CD4-positive, alpha-beta T cell treated with Interleukin-2 at 100 ng/mL for 4 hours (primary cell): ENCODE measurements at places on chromosomes 12 and 14.

DNA sequence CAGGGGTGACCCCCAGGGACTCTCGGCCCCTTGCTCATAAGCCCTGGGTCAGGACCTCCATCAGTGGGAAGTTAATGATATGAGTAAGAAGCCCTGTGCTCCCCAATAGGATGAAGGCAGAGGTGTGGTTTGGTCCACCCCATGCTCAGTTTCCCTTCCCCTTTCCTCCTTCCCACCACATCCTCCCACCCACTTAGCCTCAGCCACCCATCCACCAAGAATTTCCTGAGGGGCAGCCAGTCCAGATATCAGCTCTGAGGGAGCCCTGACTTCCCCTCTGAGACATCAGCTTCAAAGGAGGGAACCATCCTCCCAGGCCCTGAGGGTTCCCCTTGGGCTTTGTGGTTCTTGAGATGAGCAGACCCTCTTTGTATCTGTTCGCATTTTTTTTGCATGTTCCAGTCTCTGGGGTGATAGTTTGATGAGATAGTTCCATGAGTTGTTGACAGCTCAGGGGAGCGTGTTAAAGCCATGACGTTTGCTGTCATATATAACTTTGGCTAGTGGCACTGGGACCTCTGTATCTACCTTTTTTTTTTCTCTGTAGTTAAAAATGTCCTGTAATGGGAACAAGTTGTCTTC lies 71.2 kb downstream of the LGMN start:
- DNase-seq, result no peak

DNA sequence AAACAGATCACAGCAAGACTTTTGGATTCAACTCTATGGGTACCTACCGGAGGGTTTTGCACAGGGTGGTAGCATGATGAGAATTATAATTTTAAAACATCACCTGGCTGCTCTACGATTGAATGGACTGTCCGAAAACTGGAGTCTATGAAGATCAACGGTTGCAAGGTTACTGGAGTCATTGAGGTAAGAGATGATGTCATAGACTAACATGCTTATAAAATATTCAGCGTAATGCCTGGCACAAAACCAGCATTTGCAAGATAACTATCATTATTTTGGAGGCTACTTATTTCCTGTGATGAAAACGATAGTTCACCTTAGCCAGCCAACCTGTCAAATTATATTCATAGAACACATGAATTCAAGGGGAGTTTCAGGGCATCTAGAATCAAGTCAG lies 580.6 kb upstream of the TBX3 start:
- DNase-seq, result no peak

DNA sequence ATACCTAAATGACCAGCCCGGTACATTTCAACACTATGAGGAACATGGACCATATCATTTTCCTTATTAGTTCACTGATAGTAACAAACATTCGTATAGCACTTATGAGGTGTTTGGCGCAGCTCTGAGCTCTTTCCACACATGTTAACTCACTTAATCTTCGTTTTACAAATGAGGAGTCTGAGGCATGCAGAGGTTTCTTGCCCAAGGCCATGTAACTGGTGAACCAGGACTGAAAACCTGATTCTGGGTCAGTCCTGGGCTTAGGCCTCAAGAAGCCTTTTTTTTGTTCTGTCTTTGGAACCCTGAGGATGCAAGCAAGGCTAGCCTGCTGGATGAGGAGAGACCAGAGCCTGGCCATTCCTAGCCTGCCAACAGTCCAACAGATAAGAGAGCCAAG lies 55.0 kb downstream of the C14orf132 start:
- DNase-seq, result no peak

GRCh38 chr14:49598189-49598484 lies 603 bp upstream of the LRR1 start:
- no peak for DNase-seq

- no peak for DNase-seq
These were observed 45.6 kb downstream of the MSRB3 start for GRCh38 chr12:65324056-65324455.

DNA sequence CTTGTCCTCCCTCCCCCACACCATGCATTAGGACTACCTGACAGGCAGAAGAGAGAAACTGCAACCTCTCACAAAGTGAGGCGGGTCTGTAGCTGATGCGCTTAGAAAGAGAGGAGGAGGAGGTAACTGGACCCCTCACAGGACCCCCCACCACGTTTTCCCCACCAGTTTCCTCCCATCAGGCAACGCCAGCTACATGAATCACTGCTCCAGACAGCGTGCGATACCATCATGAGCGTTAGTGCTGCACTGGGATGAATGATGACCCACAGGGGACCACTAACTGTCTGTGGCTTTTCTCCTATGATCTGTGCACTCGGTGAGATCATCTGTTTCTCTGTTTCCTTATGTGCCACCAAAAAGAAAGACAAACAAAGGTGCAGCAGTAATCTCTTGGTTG lies 77.7 kb downstream of the KCNK10 start:
- no peak for DNase-seq

DNA sequence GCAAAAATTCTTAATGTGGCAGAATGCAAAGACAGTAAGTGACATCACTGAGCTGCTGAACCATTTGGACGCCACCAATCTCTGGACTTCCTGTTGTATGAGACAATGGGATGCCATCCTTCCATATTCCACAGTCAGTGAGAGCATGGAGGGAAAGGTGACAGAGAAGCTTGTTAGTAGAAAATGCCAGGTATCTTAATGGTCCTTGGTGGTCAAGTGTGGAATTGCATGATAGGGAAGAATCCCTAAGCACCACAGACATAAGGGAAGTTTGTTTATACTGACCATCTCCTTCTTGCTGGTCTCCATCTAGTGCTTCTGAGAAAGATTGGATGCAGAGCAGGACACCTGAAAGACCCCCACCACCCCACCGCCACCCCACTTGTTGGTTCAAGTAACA lies 1410.0 kb upstream of the TMEM132C start:
- DNase-seq, result no peak

DNA sequence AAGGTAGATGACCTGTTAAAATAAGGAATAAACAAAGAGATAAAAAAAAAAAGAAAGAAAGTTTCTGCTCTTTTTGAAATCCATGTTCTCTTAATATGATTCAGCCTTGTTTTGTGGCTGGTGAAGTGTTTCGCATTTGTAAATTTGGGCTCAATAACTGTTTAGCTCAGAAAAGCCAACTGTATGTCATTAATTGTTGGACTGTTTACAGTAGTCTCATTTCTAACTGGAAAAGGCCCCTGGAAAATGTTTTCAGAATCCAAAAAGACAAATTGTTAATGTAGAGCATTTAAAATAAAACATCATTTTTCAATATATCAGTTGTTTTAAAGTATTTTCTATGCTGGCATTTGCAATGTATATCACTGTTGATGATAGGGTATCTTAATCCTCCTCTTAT lies 47.4 kb upstream of the DYRK2 start:
- DNase-seq, result no peak

GRCh38 chr14:101502761-101503392 lies 58.4 kb upstream of the DIO3 start:
- no peak for DNase-seq

DNA sequence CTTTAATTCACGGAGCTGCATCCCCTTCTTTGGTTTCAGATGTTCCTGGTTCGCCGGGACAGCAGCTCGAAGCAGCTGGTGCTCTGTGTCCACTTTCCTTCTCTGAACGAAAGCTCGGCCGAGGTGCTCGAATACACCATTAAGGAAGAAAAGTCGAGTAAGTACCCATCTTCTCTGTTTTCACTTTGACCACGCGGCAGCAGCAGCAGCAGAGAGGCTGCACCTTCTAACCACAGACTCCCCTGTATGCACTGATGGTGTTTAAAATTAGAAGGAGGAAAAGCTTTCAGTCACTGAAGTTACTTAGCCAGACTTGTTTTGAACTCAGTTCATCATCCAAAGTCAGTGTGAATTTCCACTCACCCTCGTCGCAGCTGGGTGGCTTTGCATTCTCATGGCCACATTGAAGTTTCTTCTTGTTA lies 63.8 kb downstream of the RIN3 start:
- DNase-seq, result peak; percentile 51

GRCh38 chr12:49197256-49197655 lies 8.4 kb upstream of the TUBA1A start:
- DNase-seq, result no peak
